ENCODE measurements at places on chromosomes 6 and 20.
A peak's percentile ranks its signal among the peaks of the same experiment; 100 is the strongest.

DNA sequence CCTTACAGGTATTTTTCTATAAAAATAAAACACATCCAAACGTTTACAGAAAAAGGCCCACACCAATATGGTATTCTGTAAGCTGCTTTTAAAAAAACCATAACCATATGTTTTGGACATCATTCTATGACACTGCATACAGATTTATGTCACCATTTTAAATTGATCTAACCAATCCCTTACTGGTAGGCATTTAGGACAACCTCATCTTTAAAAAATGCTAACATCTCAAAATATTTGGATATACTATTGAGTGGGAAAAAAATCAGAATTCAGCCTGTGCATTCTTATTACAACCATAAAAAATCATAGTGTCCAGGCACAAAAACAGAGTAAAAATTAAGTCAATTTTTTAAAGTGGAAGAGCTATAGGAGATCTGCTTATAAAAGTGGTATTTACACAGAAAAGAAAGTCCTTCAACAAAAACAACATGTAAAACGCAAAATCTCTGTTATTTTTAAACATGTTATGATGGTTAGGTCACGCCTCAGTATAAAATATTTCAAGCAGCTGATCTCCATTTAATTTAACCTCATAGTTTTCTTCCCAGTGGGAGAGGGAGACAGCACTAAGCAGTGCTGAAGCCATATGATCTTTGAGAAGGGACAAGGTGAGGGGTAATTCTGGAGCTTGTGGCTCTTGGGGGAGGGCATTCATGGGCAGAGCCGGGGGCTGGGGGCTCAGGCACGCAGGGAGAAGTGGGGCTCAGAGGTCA lies 21.2 kb downstream of the TRAM2 start:
- DNase-seq, result no peak

DNA sequence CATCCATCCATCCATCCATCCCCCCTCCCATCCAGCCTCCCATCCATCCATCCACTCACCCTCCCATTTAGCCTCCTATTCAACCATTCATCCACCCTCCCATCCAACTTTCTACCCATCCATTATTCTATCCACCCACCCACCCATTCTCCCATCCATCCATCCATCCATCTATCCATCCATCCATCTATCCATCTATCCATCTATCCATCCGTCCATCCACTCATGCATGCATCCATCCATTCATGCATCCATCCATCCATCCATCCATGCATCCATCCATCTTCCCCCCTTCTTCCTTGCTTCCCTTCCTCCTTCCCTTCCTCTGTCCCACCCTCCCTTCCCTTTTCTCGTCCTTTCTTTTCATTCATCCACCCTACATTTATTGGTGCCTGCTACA lies 4.8 kb upstream of the BPIFB4 start:
- no peak for DNase-seq

DNA sequence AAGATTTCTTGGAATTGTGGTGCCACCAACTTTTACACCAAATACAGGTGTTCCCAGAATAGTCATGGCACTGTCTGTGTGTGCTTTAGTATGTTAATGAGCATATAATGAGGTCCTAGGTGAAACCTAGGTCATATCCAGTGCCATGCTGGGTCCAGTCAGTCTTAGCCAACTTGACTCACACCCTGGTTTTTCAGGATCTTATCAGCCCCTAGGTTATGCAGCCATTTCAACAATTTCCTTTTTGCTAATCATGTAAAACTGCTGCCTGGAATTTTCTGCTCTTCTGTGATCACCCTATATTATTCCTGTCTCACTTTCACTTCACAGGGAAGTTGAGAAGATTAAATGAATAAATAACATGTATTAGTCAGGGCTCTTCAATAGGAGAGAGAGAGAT lies 23.7 kb downstream of the SDHAF4 start:
- DNase-seq, result no peak

- no peak for DNase-seq
Measured at GRCh38 chr20:60652046-60652445, 600.0 kb upstream of the CDH4 start.

DNA sequence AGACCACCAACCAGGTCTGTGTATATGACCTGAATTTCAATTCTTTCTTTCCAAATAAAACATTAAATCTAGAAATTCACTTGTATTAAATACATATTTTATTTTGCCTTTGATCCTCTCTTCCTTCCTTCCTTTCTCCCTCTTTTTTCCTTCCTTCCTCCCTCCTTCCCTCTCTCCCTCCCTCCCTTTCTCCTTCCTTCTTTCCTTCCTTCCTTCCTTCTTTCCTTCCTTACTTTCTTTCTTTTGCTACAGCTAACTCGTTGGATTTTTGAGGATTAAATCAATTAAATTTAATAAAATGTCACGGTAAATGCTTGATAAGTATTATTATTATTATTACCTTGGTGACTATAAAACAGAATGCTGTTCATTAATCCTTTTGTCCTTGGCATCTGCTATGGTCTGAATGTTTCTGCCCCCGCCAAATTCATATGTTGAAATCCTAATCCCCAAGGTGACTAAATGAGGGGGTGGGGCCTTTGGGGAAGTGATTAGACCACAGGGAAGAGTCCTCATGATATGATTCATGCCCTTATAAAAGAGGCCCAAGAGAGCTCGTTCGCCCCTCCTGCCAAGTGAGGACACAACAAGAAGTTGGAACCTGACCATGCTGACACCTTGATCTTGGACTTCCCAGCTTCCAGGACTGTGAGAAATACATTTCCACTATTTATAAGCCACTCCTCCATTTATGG lies 67.6 kb upstream of the BTBD3 start:
- DNase-seq, result peak; percentile 17

DNA sequence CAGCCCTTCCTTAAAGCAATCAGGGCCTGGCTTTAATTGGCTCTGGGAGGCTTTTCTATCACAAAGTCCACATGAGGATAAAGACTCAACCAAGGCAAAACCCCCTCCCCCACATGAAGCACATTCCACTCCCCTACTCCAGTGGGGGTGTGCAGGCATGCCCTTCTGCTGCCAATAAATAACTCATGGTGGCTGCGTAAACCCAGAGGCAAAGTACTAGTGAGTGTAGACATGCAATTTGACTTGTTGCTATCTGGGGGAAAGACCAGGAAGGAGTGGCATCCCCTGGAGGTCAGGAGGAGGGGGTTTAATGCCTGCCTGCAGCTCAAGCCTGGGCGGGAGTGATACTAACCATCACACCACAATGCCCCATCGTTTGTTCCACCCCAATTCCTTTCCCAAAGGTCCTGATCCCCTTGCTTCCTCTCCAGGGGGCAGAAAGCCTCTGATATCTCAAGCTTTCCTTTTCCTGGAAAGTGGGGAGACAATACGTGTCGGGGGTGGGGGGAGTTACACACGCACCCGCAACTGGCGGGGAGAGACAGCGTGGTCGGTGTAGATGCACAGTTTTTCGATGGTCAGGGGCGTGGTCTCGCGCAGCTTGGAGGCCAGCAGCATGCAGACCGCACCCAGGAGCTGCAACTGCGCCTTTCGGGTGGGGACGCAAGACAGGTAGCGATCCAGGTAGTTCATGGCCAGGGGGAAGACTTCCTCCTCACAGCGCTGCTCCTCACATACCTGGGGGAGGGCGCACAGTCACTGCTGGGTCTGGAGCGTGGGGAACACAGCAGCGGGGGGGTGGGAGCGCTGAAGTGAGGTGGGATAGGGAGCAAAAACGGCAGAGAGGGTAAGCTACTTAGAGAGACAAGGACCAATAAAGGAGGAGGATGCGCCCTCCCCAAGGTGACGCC lies 1.5 kb downstream of the CCND3 start:
- DNase-seq, result no peak

- DNase-seq, result no peak
Measured at GRCh38 chr20:39855799-39856198, 833.2 kb downstream of the MAFB start.

- DNase-seq, result no peak
Measured at GRCh38 chr20:57633945-57634491, 13.8 kb upstream of the ZBP1 start.

DNA sequence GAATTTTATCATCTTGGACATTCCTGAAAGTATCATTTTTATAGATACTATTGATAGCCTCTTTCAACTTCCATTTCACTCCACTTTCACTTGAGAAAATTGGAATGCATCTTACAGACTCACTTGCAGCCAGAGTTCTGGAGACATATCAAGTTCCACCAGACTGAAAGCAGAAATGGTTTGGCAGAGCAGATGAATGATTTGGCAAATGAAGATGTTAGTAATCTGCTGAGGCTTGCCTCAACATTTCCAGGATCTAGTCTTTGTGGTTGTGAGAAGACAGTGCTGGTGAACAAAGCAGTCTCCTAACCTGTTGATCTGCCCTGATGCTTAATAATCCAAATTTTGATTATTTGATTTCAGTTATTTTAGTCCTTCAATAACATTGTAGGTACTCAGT lies 202.6 kb downstream of the TRDN start:
- no peak for DNase-seq

- DNase-seq, result peak; percentile 51
Measured at GRCh38 chr6:106799031-106799894, 169.9 kb downstream of the QRSL1 start.

DNA sequence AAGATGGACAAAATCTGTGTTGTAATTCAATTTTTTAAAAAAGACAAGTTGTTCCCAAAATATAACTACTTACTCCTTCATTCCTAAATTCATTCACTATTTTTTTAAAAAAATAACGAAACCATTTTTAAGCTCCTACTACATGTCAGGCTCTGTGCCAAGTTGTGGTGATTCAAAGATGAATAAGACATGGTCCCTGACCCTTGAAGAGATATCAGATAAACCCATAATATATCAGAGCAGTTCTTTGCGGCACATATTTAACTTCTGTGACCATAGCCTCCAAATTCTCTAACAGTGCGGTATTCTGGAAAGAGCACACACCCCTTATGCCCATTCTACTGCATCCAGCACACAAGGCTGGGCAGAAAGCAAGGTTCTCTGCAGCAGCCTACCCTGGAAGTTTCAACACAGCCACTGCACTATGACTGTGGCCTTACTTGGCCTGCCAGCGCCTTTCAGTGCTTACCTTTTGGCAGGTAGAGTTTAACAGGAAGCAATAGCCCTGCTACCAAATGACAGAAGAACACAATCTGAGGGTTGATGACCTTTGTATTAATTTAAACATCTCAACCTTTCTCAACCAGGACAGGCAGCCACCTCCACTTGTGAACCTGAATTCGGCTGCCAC lies 406.5 kb downstream of the BTBD9 start:
- DNase-seq, result no peak

DNA sequence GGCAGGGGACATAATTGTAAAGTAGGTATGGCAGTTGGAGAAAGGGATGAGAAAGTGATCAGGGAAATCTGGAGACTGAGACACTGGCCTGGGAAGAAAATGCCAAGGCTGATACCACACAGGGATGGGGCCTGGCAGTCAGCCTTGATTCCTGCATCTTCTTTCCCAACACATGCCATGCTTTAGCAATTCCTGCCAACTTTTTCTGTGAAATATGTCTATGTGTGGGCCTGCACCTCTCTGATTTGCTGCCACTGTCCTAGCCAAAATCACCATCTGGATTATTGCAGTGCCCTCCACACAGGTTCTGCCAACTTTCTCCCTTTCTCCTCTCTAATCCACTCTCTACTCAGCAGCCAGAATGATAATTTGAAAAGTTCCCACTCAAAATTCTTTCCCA lies 759.8 kb upstream of the CITED2 start:
- DNase-seq, result no peak

DNA sequence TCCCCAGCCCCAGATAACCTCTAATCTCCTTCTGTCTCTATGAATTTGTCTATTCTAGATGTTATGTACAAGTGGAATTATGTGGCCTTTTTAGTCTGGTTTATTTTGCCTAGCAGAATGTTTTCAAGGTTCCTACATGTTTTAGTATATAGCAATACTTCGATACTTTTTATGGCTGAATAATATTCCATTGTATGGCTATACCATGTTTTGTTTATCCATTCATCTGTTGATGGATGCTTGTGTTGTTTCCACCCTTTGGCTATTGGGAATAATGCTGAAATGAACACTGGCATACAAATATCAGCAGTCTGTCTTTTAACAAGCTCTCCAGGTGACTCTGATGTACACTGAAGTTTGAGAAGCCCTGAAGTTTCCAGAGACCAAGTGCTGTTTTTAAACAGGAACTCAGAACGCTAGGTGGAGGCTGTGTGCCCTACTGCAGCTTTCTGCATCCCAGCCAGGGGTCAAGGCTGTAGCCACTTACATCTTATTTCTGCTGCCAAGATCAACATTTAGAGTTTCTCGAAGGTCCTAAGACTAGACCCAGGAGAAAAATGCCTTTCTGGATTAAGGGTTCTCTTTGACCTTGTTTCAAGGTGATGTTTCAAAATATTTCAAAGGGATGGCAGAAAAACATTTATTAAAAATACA lies 123.0 kb downstream of the SOBP start:
- no peak for DNase-seq

DNA sequence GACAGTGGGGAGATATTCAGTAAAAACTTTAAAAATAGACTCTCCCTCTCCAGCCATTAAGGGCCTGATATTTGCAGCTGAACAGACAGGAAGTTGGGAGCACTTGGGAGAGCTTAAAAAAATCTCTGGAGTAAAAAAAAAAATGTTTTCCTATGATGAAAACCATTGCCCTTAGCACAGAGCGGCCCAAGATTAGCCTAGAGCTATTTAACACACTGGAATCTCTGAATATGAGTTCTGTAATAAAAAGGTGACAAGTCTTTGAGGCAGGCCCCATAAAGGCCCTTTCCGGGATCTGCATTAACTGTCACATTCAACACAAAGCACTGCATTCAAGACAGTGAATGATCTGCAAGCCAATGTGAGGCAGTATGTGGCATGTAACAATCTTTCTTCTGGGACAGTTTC lies 393.7 kb downstream of the ZFAND3 start:
- no peak for DNase-seq

- DNase-seq, result no peak
Measured at GRCh38 chr6:2563635-2564034, 187.1 kb downstream of the MYLK4 start.

DNA sequence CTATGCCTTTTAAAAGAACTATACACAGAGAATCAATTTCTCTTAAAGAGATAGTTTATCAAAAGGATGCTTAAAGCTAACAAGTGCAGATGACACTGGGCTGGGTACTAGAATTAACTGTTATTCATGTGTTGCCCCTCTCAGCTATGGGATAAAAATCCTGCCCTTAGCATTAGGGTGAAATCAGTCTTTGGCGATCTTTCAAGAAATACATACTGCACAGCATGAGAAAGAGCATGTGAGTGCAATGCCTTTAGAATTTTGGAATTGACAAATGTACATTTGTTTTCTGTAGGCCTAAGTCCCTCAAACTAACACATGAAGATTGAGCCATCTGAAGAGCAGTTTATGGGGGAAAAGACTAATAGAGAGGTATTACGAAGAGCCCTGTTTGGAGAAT lies 115.4 kb downstream of the ZFP64 start:
- no peak for DNase-seq

GRCh38 chr6:158545043-158545966 lies 14.6 kb upstream of the TMEM181 start:
- no peak for DNase-seq

DNA sequence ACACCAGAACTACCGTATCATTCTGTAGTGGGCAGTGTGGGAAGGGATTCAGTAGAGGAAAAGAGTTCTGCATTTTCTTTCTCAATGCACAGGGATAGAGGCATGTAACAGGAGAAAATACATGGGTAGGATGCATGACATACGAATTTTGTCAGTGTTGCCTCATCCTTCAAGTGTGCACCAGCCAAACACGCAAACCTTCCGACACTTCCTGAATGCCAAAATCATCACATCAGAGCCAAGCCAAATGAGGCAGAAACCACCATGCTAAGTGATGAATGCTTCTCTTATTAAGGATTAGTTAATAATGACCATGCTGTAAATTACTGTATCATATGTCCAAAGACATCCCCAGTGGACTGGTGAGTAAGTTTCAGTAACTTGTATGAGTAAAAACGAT lies 27.3 kb downstream of the RAMACL start:
- no peak for DNase-seq
